ENCODE measurements at places on chromosomes 1 and 21.

GRCh38 chr1:67978890-67979516, 71.4 kb downstream of the DIRAS3 start:
- no peak for DNase-seq

- no peak for DNase-seq
These were observed 126.4 kb downstream of the PRDM16 start for GRCh38 chr1:3195480-3195815.

DNA sequence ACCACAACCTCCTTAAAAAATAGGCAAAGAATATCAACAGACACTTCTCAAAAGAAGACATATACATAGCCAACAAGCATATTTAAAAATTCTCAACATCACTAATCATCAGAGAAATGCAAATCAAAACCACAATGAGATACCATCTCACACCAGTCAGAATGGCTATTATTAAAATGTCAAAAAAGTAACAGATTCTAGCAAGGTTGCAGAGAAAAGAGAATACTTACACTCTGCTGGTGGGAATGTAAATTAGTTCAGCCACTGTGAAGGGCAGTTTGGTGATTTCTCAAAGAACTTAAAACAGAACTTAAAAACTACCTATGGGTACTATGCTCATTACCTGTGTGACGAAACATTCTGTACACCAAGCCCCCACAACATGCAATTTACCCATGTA, 20.7 kb downstream of the CD1B start:
- DNase-seq, result no peak

DNA sequence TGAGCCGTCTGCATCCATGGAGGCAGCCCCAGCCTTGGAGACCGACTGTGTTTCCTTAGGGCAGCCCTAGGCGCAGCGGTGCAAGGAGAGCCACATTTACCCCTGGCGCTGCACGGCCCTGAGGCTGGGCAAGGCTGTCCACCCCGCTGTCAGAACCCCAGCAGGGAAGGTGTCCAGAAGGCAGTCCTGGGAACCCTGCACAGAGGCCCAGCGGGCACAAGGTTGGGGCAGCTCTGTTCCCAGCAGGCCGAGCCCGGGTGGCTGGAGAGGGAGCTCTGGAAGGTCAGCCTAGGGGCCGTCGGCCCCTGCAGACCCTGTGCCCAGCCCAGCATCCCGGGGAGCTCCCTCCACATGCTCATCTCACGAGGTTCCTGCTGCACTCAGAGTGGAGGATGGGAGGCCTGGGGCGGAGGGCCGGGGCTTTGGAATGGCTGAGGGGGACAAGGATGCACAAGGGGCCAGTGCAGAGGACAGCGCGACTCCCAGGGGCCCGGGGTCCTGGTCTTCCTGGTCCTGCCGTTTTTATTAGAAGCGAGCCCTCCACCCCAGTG, 19.9 kb upstream of the SAMD11 start:
- no peak for DNase-seq

DNA sequence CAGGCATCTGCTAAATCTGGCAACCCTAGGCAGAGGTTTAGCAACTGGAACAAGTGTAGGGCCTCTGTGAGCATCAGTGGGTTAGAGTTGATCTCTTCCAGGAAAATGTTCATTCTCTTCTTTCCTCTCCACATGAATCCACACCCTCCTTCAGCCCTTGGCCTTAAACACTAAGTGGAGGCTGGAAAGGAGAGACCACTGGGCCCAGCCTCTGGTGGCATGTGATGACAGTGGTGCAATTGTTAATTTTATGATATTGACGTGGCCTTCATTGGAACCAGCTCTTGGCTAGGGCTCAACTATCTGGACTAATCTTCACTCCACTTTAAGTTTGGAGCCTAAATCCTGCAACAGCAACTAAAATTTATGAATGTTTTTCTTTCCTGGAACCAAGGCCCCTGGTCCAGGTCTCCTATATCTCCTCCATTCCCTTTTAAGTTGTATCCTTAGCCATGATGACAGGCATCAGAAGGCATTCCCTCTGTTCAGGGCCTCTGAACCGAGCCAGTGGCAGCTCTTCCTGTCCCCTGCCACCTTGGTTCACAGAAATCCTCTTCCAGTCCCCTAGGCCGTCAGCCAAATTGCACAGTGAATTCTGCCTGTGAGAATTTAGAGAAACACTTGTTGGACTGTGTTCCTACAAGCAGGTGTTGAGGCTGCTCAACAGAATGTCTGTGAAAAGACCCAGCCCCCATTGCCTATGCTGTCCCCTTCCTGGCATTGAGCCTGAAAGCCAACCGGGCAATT, 132.2 kb downstream of the PSMG1 start:
- no peak for DNase-seq

DNA sequence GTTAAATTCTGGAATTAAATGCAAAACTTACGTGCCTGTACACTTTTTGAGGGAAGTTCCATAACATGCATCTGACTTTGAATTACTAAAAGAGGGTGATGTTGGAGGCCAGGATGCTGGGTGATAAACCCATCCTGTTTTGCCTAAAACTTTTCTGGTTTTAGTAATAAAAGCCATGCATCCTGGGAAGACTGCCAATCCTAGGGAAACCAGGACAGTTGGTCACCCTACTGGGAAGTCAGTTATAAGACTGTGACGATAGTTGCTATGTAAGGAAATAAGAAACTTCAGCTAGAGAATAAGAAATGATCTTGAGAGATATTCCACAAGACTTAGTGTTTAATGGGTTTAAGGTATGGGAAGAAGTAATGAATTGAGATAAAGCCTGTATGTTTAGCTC, 336.6 kb upstream of the LYPLAL1 start:
- no peak for DNase-seq

- no peak for DNase-seq
These were observed 54.7 kb downstream of the SLC37A1 start for GRCh38 chr21:42568376-42568775.

DNA sequence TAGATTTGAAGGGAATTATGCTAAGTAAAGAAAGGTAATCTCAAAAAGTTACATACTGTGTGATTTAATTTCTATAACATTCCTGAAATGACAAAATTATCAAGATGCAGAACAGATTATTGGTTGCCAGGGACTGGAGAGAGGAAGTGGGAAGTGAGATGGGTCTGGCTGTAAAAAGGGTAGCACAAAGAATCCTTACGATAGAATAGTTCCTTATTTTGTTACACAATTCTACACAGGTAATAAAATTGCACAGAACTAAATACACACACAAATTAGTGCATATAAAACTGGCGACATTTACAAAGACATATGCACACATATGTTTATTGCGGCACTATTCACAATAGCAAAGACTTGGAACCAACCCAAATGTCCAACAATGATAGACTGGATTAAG, 33.5 kb downstream of the ZNF684 start:
- no peak for DNase-seq

GRCh38 chr1:40450495-40451237, 390 bp downstream of the ZFP69B start:
- no peak for DNase-seq

DNA sequence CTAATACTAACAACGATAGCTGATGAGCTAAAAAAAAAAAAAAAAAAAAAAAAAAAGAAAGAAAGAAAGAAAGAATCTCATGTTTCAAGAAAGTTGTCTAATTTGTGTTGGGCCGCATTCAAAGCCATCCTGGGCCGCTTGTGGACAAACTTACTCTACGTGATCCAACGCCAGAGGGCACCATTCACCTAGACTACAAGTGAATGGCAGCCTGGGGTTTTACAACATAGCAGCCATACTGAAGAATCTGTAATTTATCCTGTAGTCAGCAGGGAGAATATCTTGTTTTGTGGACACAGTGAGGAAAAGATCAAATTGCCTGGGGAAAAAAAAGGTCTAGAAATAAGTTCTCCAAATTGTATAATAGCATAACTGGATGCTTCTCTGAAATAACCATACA, 47.0 kb downstream of the CYP2J2 start:
- DNase-seq, result no peak

GRCh38 chr1:19872190-19872589, 10.0 kb upstream of the OTUD3 start:
- no peak for DNase-seq

DNA sequence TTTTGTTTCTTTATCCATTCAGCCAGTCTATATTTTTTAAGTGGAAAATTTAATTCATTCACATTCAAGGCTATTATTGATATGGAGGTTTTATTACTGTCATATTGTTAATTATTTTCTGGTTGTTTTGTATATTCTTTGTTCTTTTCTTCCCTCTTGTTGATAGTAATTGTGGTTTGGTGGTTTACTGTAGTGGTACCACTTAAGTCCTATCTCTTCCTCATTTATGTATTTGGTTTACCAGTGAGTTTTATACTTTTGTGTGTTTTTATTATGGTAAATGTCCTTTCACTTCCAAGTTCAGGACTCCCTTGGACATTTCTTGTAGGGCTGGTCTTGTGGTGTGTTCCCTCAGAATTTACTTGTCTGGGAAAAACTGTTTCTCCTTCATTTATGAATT, 28.1 kb upstream of the PM20D1 start:
- DNase-seq, result no peak

- no peak for DNase-seq
These were observed 257.7 kb upstream of the SGIP1 start for GRCh38 chr1:66276218-66276617.

GRCh38 chr1:160575112-160575664, 4.1 kb downstream of the CD84 start:
- DNase-seq, result no peak

GRCh38 chr1:203704120-203704519, 60.9 kb upstream of the LAX1 start:
- no peak for DNase-seq

- DNase-seq, result no peak
These were observed 77.2 kb downstream of the ADGRL2 start for GRCh38 chr1:81877940-81878339.

GRCh38 chr1:20017741-20018140, 38.3 kb upstream of the PLA2G2A start:
- no peak for DNase-seq

DNA sequence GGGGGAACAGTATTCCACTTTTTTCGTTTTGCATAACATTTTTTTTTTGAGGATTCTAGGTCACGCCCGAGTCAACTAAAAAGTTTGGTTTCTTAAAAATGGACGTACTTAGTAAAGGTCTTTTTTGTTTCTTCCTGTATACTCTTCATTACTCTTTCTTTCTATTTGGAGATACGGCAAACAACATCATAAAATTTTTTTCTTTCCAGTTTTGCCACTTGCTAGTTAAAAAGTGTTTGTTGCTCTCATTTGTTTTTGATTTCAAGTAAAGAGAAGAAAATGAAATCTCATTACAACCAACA, 788 bp upstream of the MPC2 start:
- no peak for DNase-seq

- DNase-seq, result no peak
These were observed 68.4 kb downstream of the USP24 start for GRCh38 chr1:55146781-55147180.

GRCh38 chr1:217315346-217315745, 315.5 kb downstream of the GPATCH2 start:
- DNase-seq, result no peak

- no peak for DNase-seq
These were observed 3.8 kb downstream of the TRPM2 start for GRCh38 chr21:44357064-44357837.

DNA sequence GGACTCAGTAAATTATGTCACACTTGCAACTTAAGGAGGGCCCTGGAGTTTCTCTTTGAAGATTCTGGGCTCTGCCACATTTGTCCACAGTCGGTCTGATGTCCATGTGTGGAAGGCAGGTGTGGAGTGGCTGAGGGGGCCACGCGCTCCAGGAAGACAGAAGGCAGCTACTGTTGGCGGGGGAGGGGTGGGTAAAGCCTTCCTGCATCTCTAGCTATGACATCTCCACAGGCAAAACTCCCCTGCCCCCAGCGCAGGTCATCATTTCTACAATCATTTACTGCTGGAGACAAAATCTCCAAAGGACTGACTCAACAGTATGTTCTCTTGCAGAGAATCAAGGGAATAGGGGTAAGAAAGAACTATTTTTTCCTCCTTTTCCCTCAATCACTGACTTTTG, 11.4 kb upstream of the TSPEAR start:
- DNase-seq, result no peak

GRCh38 chr1:203907901-203908300, 46.5 kb downstream of the SNRPE start:
- DNase-seq, result no peak

GRCh38 chr1:11664336-11665065, 501 bp downstream of the FBXO6 start:
- no peak for DNase-seq

- no peak for DNase-seq
These were observed 8.9 kb upstream of the LEMD1 start for GRCh38 chr1:205430696-205431305.

GRCh38 chr1:118504221-118504644, 319.2 kb upstream of the SPAG17 start:
- DNase-seq, result no peak

DNA sequence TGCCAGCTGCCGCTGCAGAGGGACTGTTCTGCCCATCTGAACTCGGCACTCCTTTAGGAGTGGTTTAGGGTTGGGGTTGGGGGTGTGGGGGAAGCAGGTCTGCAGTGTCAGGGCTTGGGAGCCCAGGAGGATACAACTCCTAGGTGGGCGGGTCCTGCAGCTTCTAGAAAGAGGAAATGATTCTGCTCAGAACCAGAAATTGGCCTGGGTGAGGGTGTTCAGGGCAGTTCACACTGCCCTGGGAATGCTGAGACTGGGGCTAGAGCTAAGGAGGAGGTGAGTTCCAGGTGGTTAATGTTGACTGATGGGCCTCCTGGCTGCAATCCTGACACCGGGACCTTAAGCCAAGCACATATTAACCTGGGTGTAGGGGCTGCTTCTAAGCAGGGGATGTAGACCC, 4.8 kb upstream of the SLC26A9 start:
- no peak for DNase-seq

DNA sequence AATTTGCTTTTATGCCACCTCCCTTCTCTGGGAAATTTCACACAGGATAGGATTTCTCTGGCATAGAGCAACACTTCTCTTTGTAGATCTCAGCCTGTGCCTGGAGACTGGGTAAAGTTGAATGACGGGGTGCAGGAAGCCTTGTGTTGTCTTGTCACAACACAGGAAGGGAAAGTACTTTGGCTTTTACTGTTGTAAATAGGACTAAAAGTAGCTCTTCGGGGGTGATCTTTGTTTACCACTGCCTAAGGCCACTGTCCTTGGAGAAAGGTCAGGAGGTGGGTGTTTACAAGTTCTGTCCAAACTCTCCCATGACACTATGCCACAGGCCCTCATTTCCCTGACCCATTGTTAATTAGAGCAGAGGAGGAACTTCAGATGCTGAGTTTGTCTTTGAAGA, 139.7 kb downstream of the FGGY start:
- DNase-seq, result no peak

DNA sequence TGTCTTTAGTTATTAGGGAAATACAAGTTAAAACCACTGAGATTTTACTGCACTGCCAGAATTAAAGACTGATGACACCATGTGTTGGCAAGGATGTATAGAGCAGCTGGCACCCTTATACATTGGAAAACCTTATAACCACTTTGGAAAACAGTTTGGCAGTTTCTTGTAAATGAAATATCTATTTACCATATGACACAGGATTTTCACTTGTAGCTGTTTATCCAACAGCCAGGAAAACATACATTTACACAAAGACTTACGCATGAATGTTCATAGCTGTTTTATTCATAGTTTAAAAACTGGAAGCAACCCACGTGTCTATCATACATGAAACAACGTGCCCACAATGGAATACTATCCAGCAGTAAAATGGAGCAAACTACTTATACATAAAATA, 45.3 kb downstream of the PRRC2C start:
- DNase-seq, result no peak

Measured in GOT3 (cell line).